ENCODE measurements at places on chromosomes 5 and 9.

DNA sequence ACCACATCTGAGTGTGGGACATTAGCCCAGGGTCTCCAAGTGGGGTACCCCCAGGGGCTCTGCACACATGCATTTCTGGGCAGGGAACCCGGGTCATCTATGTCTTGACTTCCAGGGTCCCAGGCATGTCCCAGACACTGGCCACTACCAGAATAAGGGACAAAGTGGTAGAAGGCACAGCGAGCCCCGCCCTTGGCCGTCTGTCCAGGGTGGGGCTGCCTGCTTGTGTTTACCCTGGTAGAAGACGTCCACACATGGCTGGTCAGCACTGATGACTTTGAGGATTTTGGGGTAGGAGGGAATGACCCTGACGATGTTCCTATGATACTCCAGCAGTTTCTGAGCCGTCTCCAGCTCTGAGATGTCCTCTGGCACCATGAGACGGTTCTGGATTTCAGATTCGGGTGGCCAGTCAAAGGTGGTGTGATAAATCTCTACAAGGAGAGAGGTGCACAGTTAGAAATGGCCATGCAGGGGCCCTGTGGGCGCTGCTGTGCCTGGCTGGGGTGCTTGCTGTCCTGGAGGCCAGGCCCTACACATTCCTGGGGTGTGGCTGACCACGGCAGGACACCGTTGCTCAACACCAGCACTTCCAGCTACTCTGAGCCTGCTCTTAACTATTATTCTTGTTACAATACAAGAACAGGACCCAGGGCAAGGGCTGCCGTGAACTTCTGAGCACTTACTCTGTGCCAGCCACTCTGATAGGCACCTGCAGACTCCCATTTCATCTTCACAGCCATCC is 51.3 kb downstream of the AK8 start:
- no peak for DNase-seq

GRCh38 chr5:57054671-57055070 is 102.7 kb upstream of the MIER3 start:
- DNase-seq, result no peak

DNA sequence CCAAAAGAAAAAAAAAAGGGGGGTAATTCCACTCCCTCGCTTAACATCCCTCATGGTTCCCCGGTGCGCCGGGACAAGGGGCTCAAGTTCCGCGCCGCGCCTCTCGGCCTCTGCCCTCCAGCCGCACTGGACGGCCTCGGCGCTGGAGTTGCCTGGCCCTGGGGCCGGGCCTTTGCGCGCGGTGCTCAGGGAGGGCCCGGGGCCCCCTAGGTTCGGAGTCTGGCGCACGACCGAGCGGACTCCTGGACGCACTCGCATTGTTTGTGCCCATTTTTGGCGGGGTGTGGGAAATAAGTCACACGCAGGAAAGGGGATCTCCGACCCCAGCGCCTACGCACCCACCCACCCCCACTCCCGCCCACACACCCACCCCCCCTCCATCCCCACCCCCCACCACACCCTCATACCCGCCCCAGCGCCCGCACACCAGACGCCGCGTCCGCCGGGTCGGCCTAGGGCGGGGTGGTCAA is 381 bp downstream of the MED22 start:
- no peak for DNase-seq

- DNase-seq, result peak; percentile 3
Observed at GRCh38 chr5:28344836-28345433, 1306.5 kb upstream of the CDH9 start.

DNA sequence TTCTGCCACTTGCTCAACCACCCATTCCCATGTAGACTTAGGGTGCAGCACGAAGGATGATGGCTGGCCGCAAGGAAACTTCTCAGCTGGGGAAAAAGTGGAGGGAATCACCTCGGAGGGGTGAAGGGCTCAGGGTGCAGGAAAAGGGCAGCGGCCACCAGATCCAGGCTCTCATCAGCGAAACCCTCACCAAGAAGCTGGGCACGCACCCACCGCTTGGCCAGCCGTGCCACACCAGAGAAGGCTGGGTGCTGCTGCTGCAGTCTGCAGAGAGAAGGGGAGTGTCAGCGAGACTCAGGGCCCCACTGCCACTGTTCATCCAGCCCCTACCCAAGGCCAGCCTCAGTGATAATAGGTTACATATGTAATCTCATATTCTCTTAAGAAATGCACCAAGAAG is 8.6 kb downstream of the NOL6 start:
- DNase-seq, result no peak

GRCh38 chr9:18989865-18990264 is 43.1 kb downstream of the SAXO1 start:
- DNase-seq, result no peak

DNA sequence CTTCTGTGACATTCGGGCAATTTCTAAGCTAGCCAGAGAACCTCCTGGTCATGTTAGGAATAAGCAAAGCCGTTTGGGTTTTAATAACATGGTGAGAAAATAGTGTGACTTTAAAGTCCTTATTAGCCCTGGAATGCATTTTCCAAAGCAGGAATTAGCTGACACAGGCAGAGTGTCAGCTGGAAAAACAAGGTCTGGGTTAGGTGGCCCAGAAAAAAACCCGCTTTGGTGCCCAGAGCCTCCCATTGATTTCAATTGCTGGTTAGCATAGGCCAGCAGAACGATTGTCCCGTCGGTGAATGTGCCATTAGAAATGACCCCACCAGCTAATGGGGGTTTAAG is 62.1 kb upstream of the CPEB4 start:
- no peak for DNase-seq

DNA sequence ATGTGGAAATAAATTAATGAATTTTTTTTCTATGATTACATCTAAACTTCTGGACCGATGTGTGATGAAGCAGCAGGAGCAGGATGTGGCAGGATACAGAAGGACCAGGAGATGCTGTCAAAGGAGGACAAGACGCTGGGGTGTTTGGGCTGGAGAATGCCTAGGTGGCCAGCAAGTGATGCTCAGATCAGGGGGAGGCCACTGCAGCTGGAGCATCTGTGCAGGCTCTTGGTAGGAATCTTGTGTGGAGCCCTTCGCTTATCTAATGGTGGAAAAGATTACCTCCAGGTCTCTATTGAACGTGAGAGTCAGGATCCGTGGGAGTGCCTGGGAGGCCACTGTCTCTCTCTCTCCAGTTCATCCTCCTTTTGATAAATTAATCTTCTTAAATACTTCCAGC is 79.8 kb downstream of the MRPL36 start:
- DNase-seq, result no peak

DNA sequence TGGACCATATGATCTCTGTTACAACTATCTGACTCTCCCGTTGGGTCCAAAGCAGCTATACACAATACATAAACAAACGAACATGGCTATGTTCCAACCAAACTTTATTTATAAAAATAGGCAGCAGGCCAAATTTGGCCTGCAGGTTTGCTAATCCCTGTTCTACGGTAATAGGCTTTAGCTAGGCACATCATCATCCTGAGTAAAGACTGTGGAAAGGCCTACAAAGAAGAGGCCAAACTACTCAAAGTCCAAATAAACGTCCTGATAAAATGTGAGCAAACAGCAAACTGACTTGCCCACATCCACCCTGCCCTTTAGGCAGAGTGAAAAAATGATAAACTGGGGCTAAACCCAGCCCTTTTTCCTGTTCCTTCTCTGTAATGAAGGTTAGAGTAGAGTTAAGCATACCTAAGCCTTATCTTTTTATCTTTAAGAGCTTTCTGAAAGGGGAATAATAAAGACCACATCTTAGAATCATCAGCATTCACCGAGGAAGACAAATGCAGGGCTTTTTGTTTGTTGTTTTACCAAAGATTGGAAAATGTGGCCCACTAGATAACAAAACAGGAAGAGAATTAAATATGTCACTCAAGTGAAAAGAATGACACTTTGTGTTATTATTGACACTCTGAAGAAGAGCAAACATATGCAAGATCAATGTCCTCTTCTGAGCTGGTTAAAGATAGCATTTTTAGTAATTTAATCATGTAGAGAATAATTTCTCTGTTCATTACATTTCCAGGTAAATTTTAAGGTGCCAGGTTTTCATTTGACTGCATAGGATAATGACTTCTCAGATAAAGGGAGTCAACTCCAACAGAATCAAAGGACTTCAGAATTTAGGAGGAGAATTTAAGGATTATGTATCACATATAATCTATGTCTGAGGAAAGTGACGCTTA is 160.0 kb upstream of the GNA14 start:
- DNase-seq, result no peak

DNA sequence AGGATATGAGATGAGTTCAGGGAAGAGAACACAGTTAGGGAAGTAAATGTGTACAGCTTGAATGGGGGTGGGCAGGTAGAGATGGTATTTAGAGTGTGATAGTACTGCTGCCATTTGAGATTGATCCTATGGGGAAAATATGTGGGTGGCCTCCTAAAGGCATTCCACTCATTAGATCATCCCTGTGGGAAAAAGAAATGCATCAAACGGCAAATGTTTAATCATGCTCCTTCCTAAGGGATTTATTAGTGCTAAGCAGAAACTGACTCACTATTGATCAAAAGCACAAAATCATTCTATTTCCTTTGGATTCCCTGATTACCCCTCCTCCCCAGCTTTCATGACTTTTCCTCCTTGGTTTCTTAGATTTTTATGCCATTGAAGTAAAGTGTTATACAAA is 36.4 kb upstream of the SMC5 start:
- no peak for DNase-seq

- no peak for DNase-seq
Observed at GRCh38 chr5:156680831-156681230, 169.3 kb upstream of the PPP1R2B start.

DNA sequence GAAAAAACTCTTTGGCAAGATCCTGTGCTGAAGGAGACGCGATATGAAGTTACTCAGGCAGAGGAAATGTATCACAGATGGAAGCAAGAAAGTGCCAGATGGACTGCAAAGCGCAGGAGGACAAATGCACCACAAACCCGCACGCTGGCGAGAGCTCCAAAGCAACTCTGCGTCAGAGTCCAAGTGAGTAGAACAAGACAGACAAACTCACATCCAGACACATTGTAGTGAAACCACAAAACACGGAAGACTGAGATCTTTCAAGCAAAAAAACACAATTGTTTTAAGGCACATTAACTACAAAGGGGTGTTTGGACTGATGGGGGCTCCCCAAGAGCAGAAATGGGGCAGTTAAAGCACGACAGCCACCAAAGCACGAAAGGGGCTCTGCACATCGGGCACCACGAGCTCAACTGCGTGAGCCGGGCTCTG is 39.2 kb upstream of the NKD2 start:
- peak; percentile 72 for DNase-seq

GRCh38 chr5:60805463-60805862 is 38.6 kb downstream of the ELOVL7 start:
- DNase-seq, result no peak

DNA sequence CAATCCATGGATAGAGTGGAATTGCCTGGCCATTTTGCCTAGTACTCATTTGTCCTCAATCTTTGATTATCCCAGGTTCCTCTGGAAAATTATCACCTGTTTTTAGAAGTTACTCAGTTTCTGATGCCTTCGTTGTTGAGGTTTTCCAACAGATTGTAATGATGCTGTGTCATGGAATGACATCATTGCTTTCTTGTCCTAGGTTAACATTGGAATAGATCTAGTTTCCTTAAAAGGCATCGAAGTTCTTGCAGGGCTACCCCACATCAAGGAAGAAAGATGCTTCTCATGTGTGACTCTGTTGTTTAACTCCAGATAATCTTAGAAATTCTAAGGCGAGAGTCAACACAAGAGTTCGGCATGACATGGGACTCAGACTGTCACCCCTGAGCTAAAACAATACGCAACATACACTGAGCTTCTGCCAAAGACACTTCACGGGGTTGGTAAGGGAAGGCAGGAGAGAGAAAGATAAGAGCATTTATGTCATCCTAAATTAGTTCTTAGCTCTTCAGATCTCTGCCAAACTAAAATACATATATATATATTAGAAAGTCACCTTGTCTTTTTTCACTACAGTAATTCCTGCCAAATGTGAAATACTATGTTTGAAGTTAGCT is 293.2 kb upstream of the WWC1 start:
- no peak for DNase-seq

GRCh38 chr9:114225561-114226212 is 70.3 kb downstream of the COL27A1 start:
- no peak for DNase-seq

GRCh38 chr9:108803428-108804065 is 52.2 kb downstream of the ACTL7B start:
- DNase-seq, result no peak

DNA sequence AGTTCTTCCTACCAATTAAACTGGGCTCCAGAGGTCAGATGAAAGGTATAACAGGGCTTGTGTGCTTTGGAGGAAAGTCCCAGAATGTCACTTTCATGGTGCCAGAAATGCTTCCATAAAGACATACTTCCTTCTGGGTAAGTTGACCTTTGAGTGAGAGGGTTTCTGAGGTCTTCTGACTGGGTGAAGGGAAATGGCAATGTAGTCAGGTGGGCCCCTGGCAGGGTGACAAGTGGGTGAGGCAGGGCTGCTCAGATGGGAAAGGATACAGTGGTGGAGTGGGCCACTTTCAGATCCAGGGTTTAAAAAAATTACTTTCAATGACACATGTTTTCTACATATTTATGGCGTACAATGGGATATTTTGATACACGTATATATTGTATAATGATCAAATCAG is 136.5 kb upstream of the PITX1 start:
- DNase-seq, result no peak

DNA sequence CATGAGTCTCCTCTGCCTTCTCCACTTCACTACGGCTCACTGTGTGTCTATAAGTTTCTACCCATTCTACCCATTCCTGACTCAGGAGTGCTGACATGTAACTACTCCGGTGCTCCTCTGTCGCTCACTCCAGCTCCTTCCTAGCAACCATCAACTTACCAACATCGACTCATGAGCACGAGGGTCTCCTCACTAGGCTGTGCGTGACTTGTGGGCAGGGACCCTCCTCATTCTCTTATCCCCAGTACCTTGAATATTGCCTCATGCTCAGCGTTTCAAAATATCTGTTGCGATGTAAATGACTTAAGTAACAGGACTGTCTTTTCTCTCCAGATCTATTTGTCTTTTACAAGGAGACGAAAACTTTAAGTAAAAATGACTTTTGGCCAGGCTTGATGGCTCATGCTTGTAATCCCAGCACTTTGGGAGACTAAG is 73.1 kb downstream of the BASP1 start:
- DNase-seq, result no peak

GRCh38 chr9:108416324-108416723 is 439.5 kb downstream of the ACTL7B start:
- no peak for DNase-seq

- DNase-seq, result no peak
Observed at GRCh38 chr9:124263800-124264426, 6.2 kb downstream of the NEK6 start.

GRCh38 chr5:170755679-170756456 is 27.7 kb upstream of the GABRP start:
- no peak for DNase-seq

DNA sequence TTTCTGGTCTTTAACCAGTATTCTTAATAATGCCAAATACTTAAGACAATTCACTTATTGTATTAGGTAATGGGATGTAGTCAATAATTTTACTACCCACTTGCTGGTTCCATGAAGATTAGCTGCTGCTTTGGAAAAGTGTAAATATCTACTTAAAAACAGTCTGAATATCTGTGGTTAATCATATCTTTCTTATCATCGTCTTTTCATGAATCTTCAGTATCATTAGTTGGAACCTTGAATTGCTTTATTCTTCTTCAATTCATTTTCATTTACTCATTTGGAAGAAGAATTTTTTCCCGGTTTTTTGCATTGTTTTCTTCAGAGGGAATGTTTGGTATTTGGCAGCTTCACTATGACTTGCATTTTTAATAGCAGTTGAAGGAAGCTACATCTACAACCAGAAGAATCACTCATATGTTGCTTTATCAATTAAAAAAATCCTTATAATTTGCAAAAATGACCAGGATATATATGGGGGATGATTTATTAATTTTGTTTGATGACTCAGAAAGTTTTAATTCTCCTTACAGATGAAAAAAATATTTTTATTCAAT is 1398.3 kb upstream of the CDH6 start:
- DNase-seq, result no peak

- DNase-seq, result no peak
Observed at GRCh38 chr9:124455820-124456219, 5.6 kb downstream of the ADGRD2 start.

All from DMS 273 treated with DMSO at 0.1 percent for 48 hours (cell line).